ENCODE measurements at places on chromosomes 16 and 17. TPM values are rescaled to one million over a fixed set of nuclear protein-coding genes. Genes with fewer than 3 reads are reported as not detected.

GRCh38 chr16:54588026-54588425 lies 301.4 kb upstream of the IRX3 start:
- DNase-seq: no peak

DNA sequence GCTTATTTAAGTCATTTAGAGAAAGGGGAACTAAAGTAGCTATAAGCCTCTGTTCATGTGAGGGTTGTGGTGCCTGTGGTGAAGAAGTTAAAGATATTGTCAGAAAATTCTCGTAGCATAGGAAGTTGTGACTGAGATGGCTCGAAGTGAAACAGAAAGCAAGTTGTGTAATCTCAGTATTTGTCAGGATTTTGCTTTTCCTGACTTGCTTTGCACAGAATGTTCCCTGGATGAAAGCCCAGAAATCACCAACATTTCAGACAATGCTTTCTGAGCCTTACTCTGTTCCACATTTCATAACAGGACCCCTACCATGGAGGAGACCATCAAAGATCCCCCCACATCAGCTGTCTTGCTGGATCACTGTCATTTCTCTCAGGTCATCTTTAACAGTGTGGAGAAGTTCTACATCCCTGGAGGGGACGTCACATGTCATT lies 10.6 kb downstream of the CALCOCO2 start:
- peak; percentile 54 for DNase-seq

DNA sequence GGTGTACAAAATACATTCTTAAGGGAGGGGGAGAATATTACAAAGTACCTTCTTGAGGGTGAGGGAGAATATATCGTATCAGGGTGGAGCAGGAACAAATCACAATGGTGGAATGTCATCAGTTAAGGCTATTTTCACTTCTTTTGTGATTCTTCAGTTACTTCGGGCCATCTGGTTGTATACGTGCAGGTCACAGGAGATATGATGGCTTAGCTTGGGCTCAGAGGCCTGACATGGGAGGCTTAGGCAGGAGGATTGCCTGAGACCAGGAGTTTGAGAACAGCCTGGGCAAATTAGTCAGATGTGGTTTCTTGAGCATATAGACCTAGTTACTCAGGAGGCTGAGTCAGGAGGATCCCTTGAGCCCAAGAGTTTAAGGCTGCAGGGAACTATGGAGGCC lies 13.1 kb downstream of the ODAD4 start:
- no peak for DNase-seq

- peak; percentile 90 for DNase-seq
Measured at GRCh38 chr17:79005063-79005861, 4.3 kb downstream of the CANT1 start.

- no peak for DNase-seq
Measured at GRCh38 chr16:17770104-17770503, 299.3 kb upstream of the XYLT1 start.

DNA sequence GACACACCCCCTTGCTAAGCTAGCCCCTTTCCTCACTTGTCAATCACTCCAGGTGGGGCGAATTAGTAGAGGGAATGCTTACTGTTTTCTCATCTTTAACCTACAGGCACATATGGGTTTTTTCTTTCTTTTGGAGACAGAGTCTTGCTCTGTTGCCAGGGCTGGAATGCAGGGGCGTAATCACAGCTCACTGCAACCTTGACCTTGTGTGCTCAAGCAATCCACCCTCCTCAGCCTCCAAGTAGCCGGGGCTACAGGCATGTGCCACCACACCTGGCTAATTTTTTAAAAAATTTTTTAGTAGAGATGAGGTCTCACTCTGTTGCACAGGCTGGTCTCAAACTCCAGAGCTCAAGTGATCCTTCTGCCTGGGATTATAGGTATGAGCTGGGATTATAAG lies 38.7 kb upstream of the RHBDL3 start:
- no peak for DNase-seq

The TPPP3 gene
- total RNA-seq: 3.4 TPM

DNA sequence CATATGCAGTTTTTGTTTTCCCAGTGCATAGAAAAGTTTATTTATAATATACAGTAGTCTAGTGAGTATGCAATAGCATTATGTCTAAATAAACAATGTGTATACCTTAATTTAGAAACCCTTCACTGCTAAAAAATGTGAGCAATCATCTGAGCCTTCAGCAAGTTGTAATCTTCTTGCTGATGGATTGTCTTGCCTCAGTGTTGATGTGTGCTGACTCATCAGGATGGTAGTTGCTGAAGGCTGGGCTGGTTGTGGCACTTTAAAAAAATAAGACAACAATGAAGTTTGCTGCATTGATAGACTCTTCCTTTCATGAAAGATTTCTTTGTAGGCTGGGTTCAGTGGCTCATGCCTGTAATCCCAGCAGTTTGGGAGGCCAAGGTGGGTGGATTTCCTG lies 13.9 kb upstream of the CAPNS2 start:
- no peak for DNase-seq

DNA sequence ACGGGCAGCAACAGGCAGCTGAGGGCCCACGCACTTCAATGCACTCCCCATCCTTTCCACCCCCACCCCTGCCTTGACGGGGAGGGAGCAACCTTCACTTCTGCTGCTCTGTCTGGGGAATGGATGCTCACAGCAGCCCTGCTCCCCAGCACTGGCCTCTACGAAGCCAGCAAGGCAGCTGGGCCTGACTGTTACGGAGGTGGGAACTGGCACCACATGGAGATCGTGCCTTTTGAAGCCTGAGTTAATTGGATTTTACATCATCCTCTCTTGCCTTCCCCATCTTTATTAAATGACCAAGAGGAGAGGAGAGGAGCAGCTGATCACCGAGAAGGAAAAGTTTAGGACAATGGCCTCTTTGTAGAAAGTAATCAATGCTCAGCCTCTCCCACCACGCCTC lies 187.0 kb upstream of the RPL38 start:
- no peak for DNase-seq

- DNase-seq: no peak
Measured at GRCh38 chr16:30458561-30459394, 13.1 kb upstream of the SEPHS2 start.

- DNase-seq: no peak
Measured at GRCh38 chr16:53537626-53538025, 34.6 kb upstream of the AKTIP start.

The SLC16A6 gene
- 0.41 TPM for total RNA-seq

DNA sequence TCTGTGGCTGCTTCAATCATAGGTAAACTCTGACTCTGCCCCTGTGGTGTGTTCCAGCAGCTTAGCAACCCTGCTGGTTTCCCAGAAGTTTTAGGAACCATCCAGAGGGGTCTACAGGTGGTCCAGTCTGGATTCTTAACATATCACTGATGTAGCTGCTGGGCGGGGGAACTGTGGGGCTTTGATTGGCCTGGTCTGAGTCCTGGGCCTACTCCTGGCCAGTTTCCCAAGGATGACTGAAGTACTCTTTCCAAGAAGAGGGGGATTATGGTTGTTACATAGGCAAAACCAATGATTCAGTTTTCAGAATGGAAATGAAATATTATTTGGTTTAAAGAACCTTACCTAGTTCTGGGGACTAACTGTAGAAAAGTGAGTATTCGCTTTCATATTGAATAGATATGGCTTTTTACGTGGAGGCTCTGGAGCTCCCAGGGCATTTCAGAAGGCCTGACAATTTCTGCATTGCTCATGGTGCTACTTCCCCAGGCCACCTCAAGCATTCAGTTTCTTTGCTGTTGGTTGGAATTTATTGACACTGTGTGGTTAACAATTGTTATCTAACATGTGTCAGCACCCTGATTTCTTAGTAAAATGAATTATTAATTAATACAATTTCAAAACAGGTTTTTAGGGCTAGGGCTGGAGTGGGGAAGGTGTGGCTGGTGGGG lies 38.4 kb downstream of the EPN2 start:
- no peak for DNase-seq

The TEX19 gene
- total RNA-seq: not detected

DNA sequence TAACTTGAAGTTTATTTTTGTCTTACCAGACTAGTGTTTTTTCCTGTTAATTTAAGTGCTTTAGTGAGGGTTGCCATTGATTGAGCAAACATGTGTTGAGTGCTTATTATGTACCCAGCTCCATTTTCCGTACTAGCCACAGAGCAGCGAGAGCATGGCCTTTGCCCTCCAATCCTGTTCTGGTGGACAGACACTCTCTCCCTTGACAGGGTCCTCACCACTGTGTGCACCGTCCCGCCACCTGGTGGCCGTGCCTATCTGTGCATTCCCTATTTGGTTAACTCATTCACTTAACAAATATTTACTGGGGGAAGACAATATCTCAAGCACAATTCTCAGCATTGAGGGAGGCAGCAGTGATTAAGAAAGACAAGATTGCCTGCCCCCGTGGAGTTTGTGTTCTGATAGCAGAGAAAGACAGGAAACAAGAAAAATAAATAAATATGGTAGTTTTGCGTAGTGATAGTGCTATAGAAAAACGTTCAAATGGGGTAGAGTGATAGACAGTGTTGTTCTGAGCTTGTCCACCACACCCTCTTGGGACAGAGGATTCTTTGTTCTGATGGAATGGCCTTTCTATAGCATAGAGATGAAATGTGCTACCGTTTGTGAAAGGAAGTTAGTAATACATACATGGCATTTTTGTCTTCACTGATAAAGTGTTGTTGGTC lies 13.0 kb downstream of the CDH13 start:
- no peak for DNase-seq

- no peak for DNase-seq
Measured at GRCh38 chr17:82820278-82821251, 19.3 kb downstream of the ZNF750 start.

- no peak for DNase-seq
Measured at GRCh38 chr16:78098087-78098486, 1.4 kb upstream of the WWOX start.

DNA sequence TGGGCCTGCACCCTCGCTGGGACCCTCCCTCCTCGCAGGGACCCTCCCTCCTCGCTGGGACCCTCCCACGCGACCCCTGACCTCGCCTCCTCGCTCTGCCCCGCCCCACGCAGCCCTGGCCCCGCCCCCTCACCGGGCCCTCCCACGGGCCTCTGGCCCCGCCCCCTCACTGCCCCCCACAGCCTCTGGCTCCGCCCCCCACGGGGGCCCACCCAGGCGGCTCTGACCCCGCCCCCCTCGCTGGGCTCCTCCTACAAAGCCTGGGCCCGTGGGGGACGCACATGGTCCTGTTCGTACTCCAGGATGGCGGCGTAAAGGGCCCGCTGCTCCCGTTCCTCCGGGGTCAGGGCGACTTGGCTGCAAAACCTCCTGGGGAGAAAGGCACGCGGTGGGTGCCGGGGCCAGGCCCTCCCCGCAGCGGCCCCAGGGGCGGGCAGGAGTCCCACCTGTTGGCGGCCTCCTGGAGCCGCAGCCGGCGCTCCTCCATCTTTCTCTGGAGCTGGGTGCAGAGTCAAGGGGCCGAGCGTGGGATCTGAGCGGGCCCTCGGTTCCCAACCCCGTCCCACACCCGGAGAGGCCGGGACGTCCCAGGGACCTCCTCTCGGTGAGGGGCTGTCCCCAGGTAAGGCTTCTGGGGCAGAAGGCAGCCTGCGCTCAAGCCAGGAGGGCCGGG lies 9.0 kb downstream of the VPS9D1 start:
- DNase-seq: peak; percentile 28

DNA sequence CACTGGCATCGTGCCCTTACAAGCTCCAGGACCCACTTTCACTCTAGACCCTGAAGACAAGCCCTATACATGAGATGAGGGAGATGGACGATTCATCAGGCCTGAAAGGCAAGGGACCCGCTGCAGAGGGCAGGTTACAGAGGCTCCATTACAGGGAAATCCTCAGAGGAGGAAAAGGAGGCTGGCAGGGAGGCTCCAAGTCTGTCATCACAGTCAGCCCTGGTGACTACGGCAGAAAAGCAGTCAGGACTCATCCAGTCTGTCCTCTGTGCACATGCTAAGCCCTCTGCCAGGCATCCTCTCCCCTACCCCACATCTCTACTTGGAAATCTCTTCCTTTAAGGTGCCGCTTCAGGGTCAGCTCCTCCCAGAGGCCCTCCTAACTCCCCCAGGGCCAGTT lies 197.7 kb upstream of the CDH5 start:
- DNase-seq: no peak

The CA7 gene
- total RNA-seq: not detected

GRCh38 chr17:73371285-73371684 lies 59.5 kb upstream of the CDC42EP4 start:
- DNase-seq: no peak

The AIPL1 gene
- not detected for total RNA-seq

The ZNF688 gene
- 21.5 TPM for total RNA-seq

DNA sequence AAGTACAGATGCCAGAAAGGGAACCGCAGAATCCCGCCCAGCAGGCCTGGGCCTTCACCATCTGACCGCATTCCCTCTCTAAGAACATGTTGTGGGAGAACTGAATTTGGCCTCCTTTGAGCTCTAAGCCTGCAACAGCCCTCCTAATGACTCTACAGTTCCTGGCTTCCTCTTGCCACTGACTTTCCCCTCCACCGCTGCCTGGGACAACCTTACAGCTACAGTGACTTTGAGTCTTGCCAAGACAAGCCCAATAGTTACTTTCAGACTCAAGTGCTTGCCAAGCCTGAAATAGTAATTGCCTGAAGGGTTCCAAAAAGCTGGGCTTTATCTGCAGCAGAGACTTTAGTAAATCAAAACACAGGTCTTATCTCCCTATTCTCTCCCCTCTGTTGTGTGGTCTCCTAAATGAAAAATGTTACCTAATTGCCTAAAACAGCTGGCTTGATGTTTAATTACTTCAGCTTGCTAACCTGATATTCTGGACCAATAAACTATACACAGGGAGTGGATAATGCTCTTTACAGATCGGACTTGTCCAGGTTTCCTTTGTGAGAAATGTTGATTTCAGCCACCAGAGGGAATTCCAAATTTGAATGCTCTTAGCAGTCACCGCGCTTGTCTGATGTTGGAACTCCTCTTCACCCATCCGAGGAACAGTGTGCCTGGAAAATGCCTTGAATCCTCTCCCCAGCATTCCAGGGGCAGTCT lies 85.1 kb upstream of the TBX2 start:
- peak; percentile 68 for DNase-seq

- DNase-seq: peak; percentile 89
Measured at GRCh38 chr17:2011411-2012371, 13.4 kb downstream of the RTN4RL1 start.

DNA sequence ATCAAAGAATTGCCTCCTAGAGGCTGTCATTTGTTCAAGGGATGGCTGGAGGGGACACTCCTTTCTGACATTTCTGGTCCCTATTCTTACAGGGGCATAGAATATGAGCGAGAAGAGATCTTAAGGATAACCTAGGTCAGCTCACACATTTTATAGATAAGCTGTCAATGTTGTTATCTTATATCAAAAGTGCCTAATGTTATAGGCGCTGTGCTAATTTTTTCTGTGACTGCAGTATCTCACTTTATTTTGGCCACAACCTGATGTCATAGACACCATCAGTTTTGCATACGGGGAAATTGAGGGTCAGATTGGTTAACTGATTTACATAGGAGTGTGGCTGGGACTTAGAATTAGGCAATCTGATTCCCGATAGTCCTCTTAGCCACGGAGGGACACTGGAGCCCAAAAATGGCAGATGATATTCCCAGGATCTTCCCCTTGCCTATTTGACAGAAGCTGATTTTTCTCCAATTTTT lies 1.2 kb downstream of the CPD start:
- DNase-seq: no peak

The EPN3 gene
- 108 TPM for total RNA-seq

The CDH1 gene
- total RNA-seq: 75.7 TPM
